ENCODE measurements at places on chromosomes 6 and 20.

- H3K27ac ChIP-seq, result no peak overlapping the region
- DNase-seq, result no peak
- no peak overlapping the region for H3K4me3 ChIP-seq
- H3K36me3 ChIP-seq, result no peaks in the 10 kb centered on the region
- H3K4me1 ChIP-seq, result peaks cover 32% of the 10 kb centered on the region
These were observed 97.0 kb downstream of the TRERF1 start for GRCh38 chr6:42354702-42355101.

- no peak overlapping the region for H3K4me3 ChIP-seq
- no peaks in the 10 kb centered on the region for H3K36me3 ChIP-seq
- DNase-seq, result no peak
- peaks cover 28% of the 10 kb centered on the region for H3K4me1 ChIP-seq
- H3K27me3 ChIP-seq, result peaks cover 4% of the 10 kb centered on the region
These were observed 157.8 kb downstream of the SCML4 start for GRCh38 chr6:107666084-107666980.

GRCh38 chr6:43648248-43648647 is 3.4 kb downstream of the RSPH9 start:
- H3K4me1 ChIP-seq, result peaks cover 4% of the 10 kb centered on the region
- H3K4me3 ChIP-seq, result no peak overlapping the region
- H3K36me3 ChIP-seq, result no peaks in the 10 kb centered on the region
- DNase-seq, result no peak
- H3K27me3 ChIP-seq, result no peaks in the 10 kb centered on the region

DNA sequence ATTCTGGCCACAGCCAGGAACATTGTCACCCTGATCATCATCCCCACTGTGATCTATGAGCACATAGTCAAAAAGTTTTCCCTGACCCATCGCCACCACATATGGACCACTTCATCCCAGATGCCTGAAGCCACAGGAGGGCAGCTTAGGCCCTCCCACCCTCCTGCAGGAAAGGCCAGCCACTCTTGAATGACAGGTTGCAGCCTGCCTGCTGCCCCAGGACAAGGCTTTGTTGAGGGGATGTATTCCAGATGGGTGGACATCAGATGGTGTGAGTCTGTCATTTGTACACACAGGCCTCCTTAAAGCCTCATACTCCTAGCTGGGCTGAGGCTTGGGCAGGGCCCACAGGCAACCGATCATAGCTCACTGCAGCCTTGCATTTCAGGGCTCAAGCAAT is 30.8 kb downstream of the DPPA5 start:
- H3K4me1 ChIP-seq, result no peaks in the 10 kb centered on the region
- no peak for DNase-seq
- no peak overlapping the region for H3K4me3 ChIP-seq
- no peak overlapping the region for H3K27ac ChIP-seq

GRCh38 chr6:96532399-96532798 is 10.8 kb downstream of the UFL1 start:
- no peaks in the 10 kb centered on the region for H3K27me3 ChIP-seq
- H3K27ac ChIP-seq, result no peak overlapping the region
- no peak overlapping the region for H3K4me3 ChIP-seq
- DNase-seq, result no peak
- H3K36me3 ChIP-seq, result peaks cover 31% of the 10 kb centered on the region

DNA sequence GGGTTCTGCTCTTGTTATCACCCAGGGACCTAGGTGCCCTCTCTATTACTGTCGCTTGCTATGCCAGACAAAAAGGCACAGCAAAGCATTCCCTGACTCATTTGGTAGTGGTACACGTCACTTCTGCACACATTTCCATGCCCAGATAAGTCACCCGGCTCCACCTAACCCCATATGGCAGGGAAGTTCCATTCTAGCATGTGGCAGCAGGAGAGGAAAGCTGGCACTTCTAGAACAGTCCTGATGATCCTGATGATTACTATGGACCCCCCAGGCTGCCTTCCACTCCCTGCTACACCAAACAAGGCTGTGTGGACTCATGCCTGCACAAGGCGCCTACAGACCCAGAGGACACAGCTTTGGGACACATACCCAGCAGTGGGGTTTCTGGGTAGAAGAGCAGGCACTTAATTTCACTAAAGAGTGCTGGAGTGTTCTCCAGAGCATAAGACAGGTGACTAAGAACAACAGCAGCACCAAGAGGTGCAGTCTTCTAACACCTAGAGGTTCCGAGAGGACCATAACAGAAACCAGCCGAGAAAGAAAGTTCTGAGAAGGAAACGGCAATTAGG is 53.5 kb upstream of the NELFCD start:
- no peak overlapping the region for H3K27ac ChIP-seq
- DNase-seq, result no peak
- H3K4me3 ChIP-seq, result no peak overlapping the region
- no peaks in the 10 kb centered on the region for H3K36me3 ChIP-seq
- no peaks in the 10 kb centered on the region for H3K4me1 ChIP-seq

DNA sequence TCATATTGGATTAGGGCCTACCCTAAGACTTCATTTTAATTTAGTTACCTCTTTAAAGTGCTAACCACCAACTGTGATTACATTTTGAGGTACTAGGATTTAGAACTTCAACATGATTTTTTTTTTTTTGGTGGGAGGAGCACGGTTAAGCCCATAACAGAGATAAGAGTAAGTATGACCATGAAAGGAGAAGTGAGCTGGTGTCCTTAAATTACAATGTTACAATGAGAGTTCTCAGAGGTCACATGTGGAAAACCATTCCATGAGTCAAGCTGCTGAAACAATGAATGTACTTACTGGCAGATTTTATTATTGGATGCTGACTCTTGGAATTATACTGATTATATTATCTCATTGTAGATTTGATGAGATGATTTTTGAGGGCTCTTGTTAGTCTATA is 779.3 kb upstream of the CITED2 start:
- H3K4me1 ChIP-seq, result no peaks in the 10 kb centered on the region
- DNase-seq, result no peak
- H3K36me3 ChIP-seq, result no peaks in the 10 kb centered on the region
- no peak overlapping the region for H3K4me3 ChIP-seq
- no peaks in the 10 kb centered on the region for H3K27me3 ChIP-seq

GRCh38 chr6:117280922-117281321 is 15.6 kb downstream of the VGLL2 start:
- H3K27me3 ChIP-seq, result peaks cover 25% of the 10 kb centered on the region
- no peak overlapping the region for H3K4me3 ChIP-seq
- no peaks in the 10 kb centered on the region for H3K4me1 ChIP-seq
- H3K36me3 ChIP-seq, result no peaks in the 10 kb centered on the region
- no peak overlapping the region for H3K27ac ChIP-seq
- no peak for DNase-seq

DNA sequence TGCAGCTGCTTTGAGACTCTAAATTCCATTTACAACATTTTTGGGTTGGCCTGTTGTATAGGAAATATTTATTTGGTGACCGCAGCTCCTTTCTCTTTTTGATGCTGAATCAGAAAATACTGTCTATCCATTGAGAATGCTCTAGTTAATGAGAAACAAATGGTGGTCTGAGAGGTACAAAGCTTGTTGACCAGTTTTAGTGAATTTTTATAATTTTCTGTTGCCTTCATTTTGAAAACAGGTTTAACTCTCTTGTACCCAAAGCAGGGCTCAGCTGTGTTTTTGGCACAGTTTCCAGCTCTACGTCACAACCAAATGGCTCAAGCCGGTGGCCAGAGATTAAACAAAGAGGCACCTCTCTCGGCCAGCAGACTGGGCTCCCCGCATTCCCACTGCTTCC is 113.2 kb downstream of the FNDC1 start:
- H3K27ac ChIP-seq, result no peak overlapping the region
- H3K4me1 ChIP-seq, result no peaks in the 10 kb centered on the region
- no peaks in the 10 kb centered on the region for H3K36me3 ChIP-seq
- no peak for DNase-seq

GRCh38 chr20:10761786-10762185 is 88.0 kb upstream of the JAG1 start:
- peaks cover 6% of the 10 kb centered on the region for H3K36me3 ChIP-seq
- no peak for DNase-seq
- peaks cover 48% of the 10 kb centered on the region for H3K4me1 ChIP-seq
- H3K4me3 ChIP-seq, result peak overlapping the region; percentile 11

GRCh38 chr6:30154709-30155519 is 6.1 kb downstream of the TRIM10 start:
- H3K27me3 ChIP-seq, result peaks cover 3% of the 10 kb centered on the region
- H3K4me3 ChIP-seq, result no peak overlapping the region
- no peaks in the 10 kb centered on the region for H3K36me3 ChIP-seq
- peaks cover 34% of the 10 kb centered on the region for H3K4me1 ChIP-seq
- H3K27ac ChIP-seq, result peak overlapping the region; percentile 88

DNA sequence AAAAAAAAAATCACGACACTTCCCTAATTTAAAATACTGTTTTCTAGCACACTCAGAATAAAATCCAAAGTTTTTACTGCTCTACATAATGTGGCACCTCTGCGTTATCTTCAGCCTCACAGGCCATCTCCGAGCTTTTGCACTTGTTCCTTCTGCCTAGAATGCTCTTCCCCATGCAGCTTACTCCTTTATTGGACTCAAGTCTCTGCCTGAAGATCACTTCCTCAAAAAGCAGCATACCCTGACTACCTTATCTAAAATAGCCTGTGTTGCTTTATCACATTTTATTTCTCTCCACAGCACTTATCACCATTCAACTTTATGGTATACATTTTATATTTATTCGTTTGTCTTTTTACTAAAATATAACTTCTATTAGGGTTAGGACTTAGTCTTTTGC is 2.3 kb downstream of the ZNF322 start:
- H3K4me3 ChIP-seq, result no peak overlapping the region
- peaks cover 17% of the 10 kb centered on the region for H3K36me3 ChIP-seq
- DNase-seq, result no peak
- peaks cover 35% of the 10 kb centered on the region for H3K4me1 ChIP-seq
- H3K27ac ChIP-seq, result no peak overlapping the region
- H3K27me3 ChIP-seq, result peaks cover 4% of the 10 kb centered on the region

GRCh38 chr6:44609051-44609612 is 221.6 kb downstream of the CDC5L start:
- no peaks in the 10 kb centered on the region for H3K36me3 ChIP-seq
- no peaks in the 10 kb centered on the region for H3K27me3 ChIP-seq
- H3K4me3 ChIP-seq, result no peak overlapping the region
- DNase-seq, result no peak
- H3K4me1 ChIP-seq, result no peaks in the 10 kb centered on the region

DNA sequence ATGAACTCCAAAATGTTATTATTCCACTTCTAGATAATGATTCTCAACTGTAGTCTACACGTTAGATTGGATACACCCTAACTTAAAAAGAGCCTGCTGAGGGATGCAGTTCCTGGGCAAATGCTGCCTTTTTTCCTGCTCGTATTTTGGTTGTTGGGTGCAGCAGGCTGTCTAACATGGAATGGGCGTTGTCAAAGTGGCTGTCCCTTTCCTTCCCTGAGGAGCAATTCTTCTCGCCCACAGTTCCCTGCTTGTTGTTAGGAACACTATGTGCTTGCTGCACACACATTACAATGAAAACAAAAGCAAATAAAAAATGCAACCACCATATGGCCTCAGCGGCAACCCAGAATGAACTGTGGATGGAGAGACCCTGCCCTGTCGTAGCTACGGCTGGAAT is 1.7 kb upstream of the ADGRF5 start:
- H3K27ac ChIP-seq, result no peak overlapping the region
- no peak for DNase-seq
- H3K36me3 ChIP-seq, result no peaks in the 10 kb centered on the region
- no peak overlapping the region for H3K4me3 ChIP-seq

GRCh38 chr20:40781327-40782042 is 92.4 kb upstream of the MAFB start:
- no peaks in the 10 kb centered on the region for H3K36me3 ChIP-seq
- H3K4me1 ChIP-seq, result no peaks in the 10 kb centered on the region
- no peak overlapping the region for H3K27ac ChIP-seq
- peaks cover 28% of the 10 kb centered on the region for H3K27me3 ChIP-seq

- peaks cover 11% of the 10 kb centered on the region for H3K4me1 ChIP-seq
- no peaks in the 10 kb centered on the region for H3K27me3 ChIP-seq
These were observed 844 bp upstream of the ABRACL start for GRCh38 chr6:139027620-139028182.

- no peak overlapping the region for H3K27ac ChIP-seq
- no peak for DNase-seq
- H3K4me1 ChIP-seq, result peaks cover 21% of the 10 kb centered on the region
- H3K4me3 ChIP-seq, result no peak overlapping the region
These were observed 38.0 kb upstream of the CAP2 start for GRCh38 chr6:17355404-17355774.

- DNase-seq, result no peak
- H3K27ac ChIP-seq, result no peak within 1 kb of the TSS
- H3K4me1 ChIP-seq, result peaks cover 23% of the 10 kb centered on the region
- peaks cover 63% of the 10 kb centered on the region for H3K27me3 ChIP-seq
These were observed at the start of gene CYP24A1 for GRCh38 chr20:54173653-54174456. TSS of gene CYP24A1 (minus strand) at chr20:54173986. CDS start at chr20:54173579, 407 bp downstream.

DNA sequence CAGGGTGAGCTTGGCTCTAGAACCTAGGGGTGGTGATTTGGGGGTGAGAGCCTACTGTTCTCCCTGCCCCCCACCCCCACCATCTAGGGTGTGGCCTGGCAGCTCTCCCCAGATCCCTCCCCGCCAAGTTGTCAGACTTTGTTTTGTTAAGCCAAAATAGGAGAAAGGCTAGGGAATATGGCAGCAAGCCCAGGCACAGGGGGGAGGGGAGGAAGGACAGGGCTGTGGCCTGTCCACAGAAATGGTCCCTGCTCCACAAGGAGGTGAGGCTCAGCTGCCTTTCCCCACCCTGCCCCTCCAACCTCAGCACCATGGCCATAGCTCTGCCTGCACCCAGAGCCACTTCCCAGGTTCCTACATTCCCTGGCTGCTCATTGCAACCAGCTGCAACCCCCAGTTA is 17.2 kb downstream of the SCUBE3 start:
- H3K27me3 ChIP-seq, result no peaks in the 10 kb centered on the region
- H3K4me1 ChIP-seq, result peaks cover 33% of the 10 kb centered on the region
- H3K27ac ChIP-seq, result no peak overlapping the region
- H3K36me3 ChIP-seq, result peaks cover 28% of the 10 kb centered on the region

DNA sequence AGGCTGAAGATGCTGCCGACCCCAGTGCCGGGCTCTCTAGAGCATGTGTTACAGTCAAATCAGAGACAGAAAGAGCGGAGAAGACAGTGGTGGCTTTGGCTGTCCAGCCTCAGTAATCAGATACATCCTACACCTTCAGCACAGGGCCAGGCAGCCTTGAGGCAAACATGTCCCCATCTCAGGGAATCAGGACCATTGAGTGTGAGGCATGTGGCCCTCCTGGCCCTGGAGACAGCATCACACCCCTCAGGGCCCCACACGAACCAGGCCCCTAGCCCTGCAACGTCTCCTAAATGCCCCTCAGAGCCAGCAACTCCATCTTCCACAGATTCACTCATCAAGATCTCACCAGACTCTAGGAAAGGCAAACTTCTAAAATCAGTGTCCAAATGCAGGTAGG is 24.5 kb downstream of the PXDC1 start:
- no peak overlapping the region for H3K4me3 ChIP-seq
- peak; percentile 42 for DNase-seq
- peaks cover 48% of the 10 kb centered on the region for H3K36me3 ChIP-seq
- H3K27me3 ChIP-seq, result no peaks in the 10 kb centered on the region
- peaks cover 92% of the 10 kb centered on the region for H3K4me1 ChIP-seq
- H3K27ac ChIP-seq, result peak overlapping the region; percentile 77

DNA sequence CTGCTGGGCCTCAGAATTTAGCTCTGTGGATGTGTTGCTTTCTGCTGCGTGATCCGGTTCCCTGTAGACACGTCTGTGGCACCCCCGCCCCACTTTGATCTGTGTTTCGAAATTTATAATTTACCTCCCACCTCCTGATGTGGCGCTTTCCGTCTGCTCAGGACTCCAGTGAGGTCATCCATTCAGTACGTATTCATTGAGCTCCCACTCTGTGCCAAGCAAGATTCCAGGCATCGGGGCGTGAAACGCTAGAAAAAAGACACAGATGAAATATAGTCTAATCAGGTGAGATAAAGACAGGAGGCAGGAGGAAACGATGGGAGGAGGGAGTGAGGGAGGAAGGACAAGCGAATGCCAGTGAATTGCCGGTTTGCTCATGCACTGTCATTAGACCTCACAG is 431.9 kb upstream of the SULF2 start:
- no peaks in the 10 kb centered on the region for H3K4me1 ChIP-seq
- no peaks in the 10 kb centered on the region for H3K36me3 ChIP-seq
- no peak overlapping the region for H3K4me3 ChIP-seq
- peaks cover 43% of the 10 kb centered on the region for H3K27me3 ChIP-seq
